A673 (cell line): ENCODE measurements at places on chromosomes 13 and 19. TPM values are rescaled to one million over a fixed set of nuclear protein-coding genes. Genes with fewer than 3 reads are reported as not detected.

DNA sequence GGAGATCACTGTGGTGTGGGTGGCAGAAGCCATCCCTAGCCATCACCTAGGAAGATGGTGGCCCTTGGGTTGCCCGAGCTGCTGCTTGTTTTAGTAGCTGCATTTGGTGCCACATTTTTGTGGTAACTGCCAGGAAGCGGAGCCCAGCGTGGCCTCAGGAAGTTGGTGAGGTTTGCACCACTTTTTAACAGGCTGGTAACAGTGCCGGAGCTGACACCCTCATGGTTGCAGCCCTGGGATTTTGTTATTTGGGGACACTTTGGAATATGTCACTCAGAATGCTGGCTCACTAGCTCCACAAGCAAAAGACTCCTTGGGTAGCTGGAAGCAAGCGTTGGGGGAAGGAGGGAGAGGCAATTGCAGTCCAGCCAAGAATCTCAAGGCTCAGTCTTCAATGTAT is 22.1 kb downstream of the ACTN4 start:
- H3K36me3 ChIP-seq: no peaks in the 10 kb centered on the region
- no peaks in the 10 kb centered on the region for H3K27me3 ChIP-seq
- peak overlapping the region; percentile 19 for H3K27ac ChIP-seq
- H3K4me1 ChIP-seq: peaks cover 50% of the 10 kb centered on the region
- no peak overlapping the region for H3K4me3 ChIP-seq

Gene KASH5
- total RNA-seq: 0.37 TPM in 1 of 2 replicates, not detected in the other

DNA sequence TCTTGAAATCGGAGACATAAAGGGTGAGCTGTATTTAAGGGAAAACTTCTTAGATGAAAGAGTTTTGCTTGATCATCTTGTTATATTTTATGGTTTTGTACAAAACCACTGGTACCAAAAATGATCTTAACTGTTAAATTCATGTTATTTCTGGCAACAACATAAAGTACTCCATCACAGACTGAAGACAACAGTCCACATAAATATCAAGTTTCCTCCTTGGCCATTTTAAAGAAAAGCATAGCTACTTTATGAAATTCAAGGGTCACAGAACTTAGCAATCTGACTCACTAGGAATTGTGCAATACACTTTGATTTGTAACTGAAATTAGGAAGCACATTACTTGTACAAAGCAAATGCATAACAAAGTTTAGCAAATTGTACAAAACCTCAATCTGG is 66.3 kb downstream of the TBC1D4 start:
- no peak overlapping the region for H3K4me3 ChIP-seq
- peak; percentile 12 for DNase-seq
- no peaks in the 10 kb centered on the region for H3K4me1 ChIP-seq
- no peaks in the 10 kb centered on the region for H3K36me3 ChIP-seq
- no peak overlapping the region for H3K27ac ChIP-seq

GRCh38 chr13:39900106-39900750 is 244.8 kb downstream of the COG6 start:
- DNase-seq: peak; percentile 18
- H3K36me3 ChIP-seq: no peaks in the 10 kb centered on the region
- no peaks in the 10 kb centered on the region for H3K27me3 ChIP-seq
- no peak overlapping the region for H3K27ac ChIP-seq
- no peaks in the 10 kb centered on the region for H3K4me1 ChIP-seq

- H3K27ac ChIP-seq: peak overlapping the region; percentile 90
- H3K27me3 ChIP-seq: peaks cover 27% of the 10 kb centered on the region
- no peaks in the 10 kb centered on the region for H3K36me3 ChIP-seq
These were observed 38.8 kb downstream of the ARHGEF7 start for GRCh38 chr13:111153977-111154332.

DNA sequence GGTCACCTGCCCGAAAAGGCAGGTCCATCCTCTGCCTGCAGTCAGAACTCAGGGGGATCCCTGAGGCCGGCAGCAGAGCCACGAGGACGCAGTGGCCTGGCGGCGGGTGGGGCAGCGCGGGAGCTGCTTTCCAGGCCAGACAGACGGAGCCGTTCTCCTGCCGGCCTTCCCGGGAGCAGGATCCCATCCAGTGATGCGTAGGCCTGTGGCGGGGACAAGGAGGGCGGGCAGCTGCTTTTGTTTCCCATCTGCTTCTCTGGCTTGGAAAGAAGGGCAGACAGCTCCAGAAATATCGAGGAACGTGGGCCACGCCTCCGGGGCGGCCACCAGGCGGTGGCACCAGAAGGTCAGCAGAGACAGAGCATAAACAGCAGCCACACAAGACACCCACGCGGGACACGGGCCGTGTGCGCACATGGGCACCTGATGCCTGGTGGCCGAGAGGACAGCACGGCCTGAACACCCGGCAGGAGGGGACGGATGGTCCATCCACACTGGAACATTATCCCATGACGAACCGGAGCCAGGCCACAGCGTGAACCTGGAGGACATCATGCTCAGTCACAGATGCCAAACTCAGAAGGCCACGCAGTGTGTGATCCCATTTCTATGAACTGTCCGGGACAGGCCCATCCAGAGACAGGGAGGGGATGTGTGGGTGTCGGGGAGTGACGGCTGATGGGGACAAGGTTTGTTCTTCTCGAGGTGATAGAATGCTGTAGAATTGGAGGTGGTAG is 13.9 kb upstream of the MKNK2 start:
- no peaks in the 10 kb centered on the region for H3K27me3 ChIP-seq
- no peak overlapping the region for H3K4me3 ChIP-seq
- H3K4me1 ChIP-seq: peaks cover 11% of the 10 kb centered on the region
- H3K27ac ChIP-seq: no peak overlapping the region
- no peaks in the 10 kb centered on the region for H3K36me3 ChIP-seq

Gene MAST1
- 22.2 and 26.7 TPM in 2 replicates for total RNA-seq

DNA sequence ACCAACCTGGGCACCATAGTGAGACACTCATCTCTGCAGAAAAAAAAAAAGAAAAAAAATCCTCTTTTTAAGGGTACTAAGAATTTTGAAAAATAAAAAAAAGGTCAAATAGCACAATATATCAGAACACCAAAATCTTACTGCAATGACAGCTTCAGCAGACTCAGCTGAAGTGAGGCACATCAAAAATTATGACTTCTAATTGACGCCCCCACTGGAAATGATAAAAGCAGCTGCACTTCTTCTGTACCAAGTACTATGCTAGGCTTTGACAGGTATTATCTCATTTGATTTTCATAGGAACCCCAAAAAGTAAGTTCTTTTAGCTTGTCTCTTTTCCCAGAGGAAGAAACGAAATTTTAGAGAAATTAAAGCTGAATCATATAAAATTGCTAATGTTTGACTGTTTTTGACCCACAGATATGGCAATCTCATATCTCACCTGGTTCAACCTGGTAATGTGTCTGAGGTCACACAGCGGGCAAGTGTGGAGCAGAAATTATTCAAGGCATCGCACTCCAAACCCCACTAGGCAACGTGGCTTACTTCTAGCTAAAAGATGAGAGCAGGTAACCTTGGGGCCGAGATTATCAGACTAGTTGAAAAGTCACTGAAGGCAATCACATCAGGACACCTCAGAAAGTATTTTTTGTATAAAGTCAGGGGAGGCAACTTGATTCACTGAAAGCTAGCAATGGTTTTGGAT is 78.1 kb downstream of the TNFSF11 start:
- no peak for DNase-seq
- H3K4me1 ChIP-seq: no peaks in the 10 kb centered on the region

Gene AKAP8L
- total RNA-seq: 132 and 147 TPM in 2 replicates

DNA sequence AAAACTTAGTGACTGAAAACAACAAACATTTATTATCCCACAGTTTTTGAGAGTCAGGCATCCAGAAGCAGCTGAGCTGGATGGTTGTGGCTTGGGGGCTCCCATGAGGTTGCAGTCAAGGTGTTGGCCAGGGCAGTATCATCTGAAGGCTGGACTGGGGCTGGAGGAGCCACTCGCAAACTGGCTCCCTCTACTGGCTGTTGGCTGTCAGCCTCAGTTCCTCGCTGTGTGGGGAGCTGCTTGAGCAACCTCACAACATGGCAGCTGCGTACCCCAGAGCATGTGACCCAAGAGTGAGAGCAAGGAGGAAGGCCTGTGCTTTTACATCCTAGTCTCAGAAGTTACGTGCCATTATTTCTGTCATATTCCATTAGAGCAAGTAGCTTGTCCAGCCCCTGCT is 9.7 kb downstream of the YJU2 start:
- no peaks in the 10 kb centered on the region for H3K27me3 ChIP-seq
- no peaks in the 10 kb centered on the region for H3K4me1 ChIP-seq
- no peak overlapping the region for H3K27ac ChIP-seq
- no peak overlapping the region for H3K4me3 ChIP-seq

Gene PODNL1
- total RNA-seq: not detected in 2 replicates

Gene MEX3D
- 60.0 and 65.4 TPM in 2 replicates for total RNA-seq

Gene SIX5
- total RNA-seq: 23.6 and 26.7 TPM in 2 replicates

- H3K27ac ChIP-seq: no peak overlapping the region
- no peaks in the 10 kb centered on the region for H3K27me3 ChIP-seq
- H3K4me1 ChIP-seq: no peaks in the 10 kb centered on the region
- no peak for DNase-seq
- H3K36me3 ChIP-seq: no peaks in the 10 kb centered on the region
- no peak overlapping the region for H3K4me3 ChIP-seq
These were observed 1645.4 kb upstream of the SPRY2 start for GRCh38 chr13:81986308-81986707.

GRCh38 chr19:46745521-46746280 is at the start of gene FKRP:
FKRP (plus strand) TSS chr19:46746057; CDS start chr19:46755451, 9,394 bp downstream.
- H3K4me3 ChIP-seq: peak within 1 kb of the TSS; percentile 100
- H3K27me3 ChIP-seq: no peaks in the 10 kb centered on the region
- peak within 1 kb of the TSS; percentile 96 for H3K27ac ChIP-seq
- DNase-seq: peak; percentile 35
- no peaks in the 10 kb centered on the region for H3K4me1 ChIP-seq

GRCh38 chr19:55149078-55150003 is at the start of gene TNNT1:
TNNT1 (minus strand) TSS chr19:55149206; CDS start chr19:55147157, 2,049 bp downstream.
- H3K4me3 ChIP-seq: no peak within 1 kb of the TSS
- peaks cover 27% of the 10 kb centered on the region for H3K4me1 ChIP-seq
- H3K27me3 ChIP-seq: no peaks in the 10 kb centered on the region
- peak; percentile 56 for DNase-seq
- H3K36me3 ChIP-seq: no peaks in the 10 kb centered on the region
- H3K27ac ChIP-seq: no peak within 1 kb of the TSS

DNA sequence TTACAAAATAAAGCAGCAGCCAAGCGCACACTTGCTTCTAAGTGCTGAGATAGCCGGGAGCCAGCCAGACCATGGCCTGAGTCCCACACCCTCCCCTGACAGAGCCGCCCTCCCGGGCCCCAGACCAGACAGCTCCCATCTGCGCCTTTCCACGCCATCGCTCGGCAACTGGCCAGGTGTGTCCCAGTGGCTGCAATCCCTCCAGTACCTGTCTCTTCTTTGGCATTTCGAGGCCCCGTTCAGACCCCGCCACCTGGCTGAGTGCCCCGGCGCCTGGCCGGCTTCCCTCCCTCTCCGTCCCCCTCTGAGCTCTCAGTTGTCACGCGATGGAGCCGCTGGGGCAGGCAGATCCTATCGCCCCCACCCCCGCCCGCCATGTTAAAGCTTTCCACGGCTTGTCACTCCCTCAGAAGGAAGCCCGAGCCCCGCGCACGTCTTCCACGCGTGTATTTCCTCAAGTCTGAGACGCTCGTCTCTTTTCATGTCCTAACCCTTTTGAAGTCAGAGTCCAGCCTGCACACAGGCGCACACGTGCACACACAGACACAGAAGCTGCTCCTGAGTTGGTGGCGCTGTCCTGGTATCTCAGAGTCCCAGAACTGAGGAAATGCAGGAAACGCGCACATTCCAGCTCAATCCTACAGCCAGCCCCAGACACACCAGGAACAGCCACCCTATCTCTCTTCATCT is 7.9 kb downstream of the MLLT1 start:
- no peak overlapping the region for H3K4me3 ChIP-seq
- DNase-seq: no peak
- H3K27me3 ChIP-seq: no peaks in the 10 kb centered on the region
- H3K36me3 ChIP-seq: peaks cover 15% of the 10 kb centered on the region
- peak overlapping the region; percentile 48 for H3K27ac ChIP-seq

DNA sequence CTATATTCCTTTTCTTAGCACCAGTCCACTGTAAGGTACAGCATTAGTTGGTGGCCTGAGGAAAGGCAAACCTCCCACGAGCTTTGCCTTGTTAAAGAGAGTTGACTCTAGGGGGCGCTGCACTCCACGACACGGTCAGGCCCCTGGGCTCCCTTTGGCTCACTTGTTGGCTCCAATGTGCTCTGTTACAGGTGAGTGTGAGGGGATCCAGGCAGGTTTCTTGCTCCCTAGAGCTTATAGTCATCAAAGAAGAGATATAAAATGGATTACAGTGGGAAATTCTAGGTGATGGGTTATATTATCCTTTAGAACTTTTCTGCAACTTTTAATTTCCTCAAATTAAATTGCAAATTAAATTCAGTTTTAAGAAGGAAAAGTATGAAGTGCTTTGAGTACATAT is 3.7 kb downstream of the WDR87 start:
- no peak overlapping the region for H3K27ac ChIP-seq
- H3K4me3 ChIP-seq: no peak overlapping the region
- no peaks in the 10 kb centered on the region for H3K4me1 ChIP-seq
- DNase-seq: peak; percentile 76
- H3K36me3 ChIP-seq: no peaks in the 10 kb centered on the region

DNA sequence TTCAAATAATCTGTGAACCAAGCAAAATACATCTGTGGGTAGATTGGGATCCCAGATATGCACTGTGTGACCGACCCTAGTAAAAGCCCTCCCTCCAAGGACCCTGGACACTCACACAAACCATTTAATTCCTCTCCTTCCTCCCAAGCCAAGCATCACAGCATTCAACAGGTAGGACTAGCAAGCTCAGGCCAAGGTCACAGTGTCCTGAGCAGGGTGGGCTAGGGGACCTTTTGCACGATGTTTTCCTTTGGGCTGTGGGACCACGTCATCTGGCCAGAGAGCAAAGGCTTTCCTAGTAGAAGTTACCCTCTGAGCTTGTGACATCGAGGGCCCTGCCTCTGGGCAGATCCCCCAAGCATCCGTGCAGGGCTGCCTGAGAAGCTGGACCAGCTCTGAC is 297.6 kb upstream of the ZNF507 start:
- H3K4me1 ChIP-seq: no peaks in the 10 kb centered on the region
- H3K36me3 ChIP-seq: no peaks in the 10 kb centered on the region
- DNase-seq: no peak
- H3K4me3 ChIP-seq: no peak overlapping the region
- H3K27ac ChIP-seq: no peak overlapping the region
- no peaks in the 10 kb centered on the region for H3K27me3 ChIP-seq

Gene IL4I1
- 1.3 TPM in 2 replicates for total RNA-seq

Gene YIPF2
- 24.5 and 24.6 TPM in 2 replicates for total RNA-seq

DNA sequence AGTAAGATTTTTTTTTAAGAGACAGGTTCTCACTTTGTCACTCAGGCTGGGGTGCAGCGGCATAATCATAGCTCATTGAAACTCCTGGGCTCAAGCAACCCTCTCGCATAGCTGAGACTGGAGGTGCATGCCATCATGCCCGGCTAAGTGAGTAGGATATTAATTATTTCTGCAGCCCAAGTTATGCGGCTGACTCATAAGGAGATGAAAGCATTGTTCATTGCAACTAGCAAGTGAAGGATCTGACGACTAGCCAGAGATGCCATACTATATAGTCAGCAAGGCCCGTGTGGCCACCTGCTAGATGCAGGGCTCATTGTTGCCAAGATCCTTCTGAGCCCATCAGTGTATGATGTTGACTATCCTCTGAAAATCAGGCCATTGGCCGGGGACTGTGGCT is 45.2 kb downstream of the ABCC4 start:
- no peaks in the 10 kb centered on the region for H3K4me1 ChIP-seq
- H3K4me3 ChIP-seq: no peak overlapping the region
- no peaks in the 10 kb centered on the region for H3K36me3 ChIP-seq
- peak; percentile 51 for DNase-seq
- H3K27me3 ChIP-seq: no peaks in the 10 kb centered on the region

Gene HSD11B1L
- 5.7 and 8.2 TPM in 2 replicates for total RNA-seq
